Nucleus accumbens (tissue), 56 donors: ENCODE measurements at places on chromosomes 7 and 10.

DNA sequence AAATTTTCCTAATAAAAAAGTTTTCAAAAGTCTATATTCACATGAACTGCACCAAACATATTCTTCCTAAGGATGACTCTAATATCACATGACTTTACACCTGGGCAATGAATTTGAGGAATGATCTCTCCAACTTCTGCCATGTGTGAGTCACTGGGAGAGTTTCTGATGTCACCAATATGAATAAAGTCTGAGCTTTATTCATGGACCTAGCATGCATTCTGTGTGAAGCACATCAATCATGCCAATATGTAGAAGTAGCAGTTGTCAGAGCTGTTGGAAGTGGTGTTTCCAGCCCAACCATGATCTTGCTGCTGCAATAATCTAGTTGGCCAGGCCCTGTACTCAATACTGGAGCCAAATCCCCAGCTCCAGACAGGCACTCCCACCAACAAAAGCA is 91.7 kb upstream of the IFRD1 start:
- no peak for DNase-seq

DNA sequence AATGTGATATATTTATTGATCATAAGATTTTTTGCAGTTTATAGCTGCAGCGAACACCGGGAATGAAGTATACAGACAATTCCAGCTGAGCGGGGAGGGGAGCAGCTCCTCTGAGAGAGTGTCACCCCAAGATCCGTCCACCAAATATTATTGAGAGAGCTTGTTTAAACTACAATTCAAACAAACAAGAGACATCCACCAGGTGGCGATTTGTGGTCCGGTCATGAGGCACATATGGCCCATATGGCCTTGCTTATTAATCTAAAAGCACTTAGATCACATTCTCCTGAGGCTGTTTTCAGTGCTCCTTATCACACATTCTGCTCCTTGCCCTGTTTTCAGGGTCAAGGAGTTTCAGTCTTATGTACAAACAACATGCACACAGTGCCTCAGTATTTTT is 83.1 kb downstream of the THSD7A start:
- no peak for DNase-seq

GRCh38 chr10:96930469-96930868 is 98.4 kb downstream of the LCOR start:
- DNase-seq, result no peak

DNA sequence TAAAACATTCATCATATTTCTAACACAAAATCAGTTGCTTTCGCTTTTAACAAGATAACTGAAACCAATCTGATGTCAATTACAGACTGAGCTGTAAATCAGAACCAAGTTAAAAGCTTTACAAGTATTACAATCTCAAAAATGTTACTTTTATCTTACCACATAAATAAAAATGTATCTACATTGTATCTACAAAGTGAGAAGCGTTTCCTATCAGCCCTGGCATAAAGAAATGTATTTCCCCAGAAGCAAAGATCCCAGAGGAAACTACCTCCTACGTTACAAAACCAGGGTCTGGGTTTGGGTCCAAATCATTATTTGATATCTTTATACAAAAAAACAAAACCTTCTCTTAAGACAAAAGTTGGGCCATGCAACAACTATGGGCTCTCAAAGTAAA is 2.6 kb downstream of the SMURF1 start:
- no peak for DNase-seq

DNA sequence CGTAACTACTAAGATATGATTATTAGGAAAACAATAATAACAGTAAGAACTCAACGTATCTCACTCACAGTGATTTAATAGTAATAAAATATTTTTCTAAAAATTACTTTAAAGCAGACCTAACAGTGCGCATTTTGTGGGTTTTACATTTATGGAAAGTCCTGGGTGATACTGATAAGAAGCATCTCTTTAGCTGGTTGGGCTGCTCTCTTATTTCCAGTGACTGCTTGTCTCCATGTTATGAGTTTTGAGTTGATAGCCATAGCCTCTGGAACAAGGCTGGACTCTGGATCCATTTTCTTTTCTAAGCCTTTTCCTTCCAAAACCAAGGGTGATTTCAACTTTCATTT is 29.5 kb upstream of the INHBA start:
- DNase-seq, result no peak

DNA sequence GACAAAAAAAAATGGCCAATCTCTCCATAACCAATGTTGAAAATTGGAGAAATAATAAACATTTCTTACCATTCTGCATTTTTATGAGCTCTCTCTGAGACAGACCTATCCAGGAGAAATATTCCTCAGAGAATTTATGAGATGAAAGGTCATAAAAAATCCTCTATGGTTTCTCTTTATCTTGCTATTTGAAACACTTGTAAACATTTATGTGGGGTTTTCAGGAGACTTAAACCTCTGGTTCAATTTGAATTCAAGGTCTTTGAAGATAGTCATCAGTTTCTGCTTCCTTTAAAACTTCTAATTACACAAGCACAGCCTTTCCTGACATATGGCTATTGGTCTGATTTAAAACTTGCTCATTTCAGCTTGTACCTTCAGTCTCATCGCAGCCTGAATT is 78.5 kb upstream of the APBB1IP start:
- no peak for DNase-seq

DNA sequence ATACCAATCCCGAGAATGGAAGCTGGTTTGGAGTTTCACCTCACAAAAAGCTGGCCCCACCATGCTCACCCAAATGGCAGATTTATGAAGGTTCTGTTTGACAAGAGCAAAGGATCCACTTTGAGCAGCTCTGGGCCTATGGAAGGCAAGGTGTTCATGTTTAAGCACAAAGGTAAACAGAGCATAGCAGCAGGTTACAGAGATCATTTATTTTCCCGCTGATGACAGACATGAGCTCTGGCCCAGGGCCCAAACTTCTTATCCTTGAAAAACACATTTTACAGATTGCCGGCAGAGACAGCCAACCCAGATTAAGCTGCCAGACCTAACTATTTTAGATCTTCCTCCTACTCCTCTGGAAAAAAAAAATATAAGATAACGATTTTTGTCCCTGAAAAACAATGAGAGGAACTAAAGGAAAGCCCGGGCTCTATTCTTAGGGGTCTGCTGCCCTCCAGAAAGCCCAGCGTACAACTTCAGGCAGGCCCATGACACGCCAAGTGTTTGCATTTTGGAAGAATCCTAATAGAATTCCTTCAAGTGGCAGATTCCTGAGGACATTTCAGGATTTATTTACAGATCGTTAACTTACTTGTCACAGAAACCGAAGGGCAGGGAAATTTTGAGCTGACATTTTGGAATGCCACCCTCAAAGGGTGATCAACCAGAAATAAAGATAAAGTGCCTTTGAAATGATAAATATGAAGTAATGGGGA is 40.0 kb downstream of the SYPL1 start:
- no peak for DNase-seq

DNA sequence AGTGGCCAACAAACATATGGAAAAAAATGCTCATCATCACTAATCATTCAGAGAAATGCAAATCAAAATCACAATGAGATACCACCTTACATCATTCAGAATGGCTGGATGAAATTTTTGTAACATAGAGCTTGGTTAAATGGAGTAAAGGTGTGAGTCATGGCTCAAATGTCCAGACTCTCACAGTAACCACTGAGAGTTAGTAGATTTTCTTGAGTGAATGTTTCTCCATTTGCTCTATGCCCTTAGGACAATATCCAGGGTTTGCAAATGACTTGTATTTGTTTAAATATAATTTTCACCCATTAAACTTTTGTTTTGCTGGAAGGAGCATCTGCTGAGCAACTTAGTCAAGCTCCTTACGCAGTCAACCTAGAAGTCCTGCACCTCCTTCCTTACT is 967.2 kb downstream of the XPNPEP1 start:
- no peak for DNase-seq

DNA sequence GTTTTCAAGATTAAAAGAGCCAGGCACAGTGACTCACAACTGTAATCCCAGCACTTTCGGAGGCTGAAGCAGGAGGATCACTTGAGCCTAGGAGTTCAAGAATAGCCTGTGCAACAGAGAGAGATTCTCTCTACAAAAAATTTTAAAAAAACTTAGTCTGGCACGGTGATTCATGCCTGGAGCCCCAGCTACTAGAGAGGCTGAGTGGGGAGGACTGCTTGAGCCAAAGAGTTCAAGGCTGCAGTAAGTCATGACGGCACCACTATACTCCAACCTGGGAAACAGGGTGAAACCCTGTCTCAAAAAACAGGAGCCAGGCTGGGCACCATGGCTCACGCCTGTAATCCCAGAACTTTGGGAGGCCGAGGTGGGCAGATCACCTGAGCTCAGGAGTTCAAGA is 86.6 kb upstream of the KCTD7 start:
- DNase-seq, result no peak
